ENCODE measurements at places on chromosomes 11 and 22.

DNA sequence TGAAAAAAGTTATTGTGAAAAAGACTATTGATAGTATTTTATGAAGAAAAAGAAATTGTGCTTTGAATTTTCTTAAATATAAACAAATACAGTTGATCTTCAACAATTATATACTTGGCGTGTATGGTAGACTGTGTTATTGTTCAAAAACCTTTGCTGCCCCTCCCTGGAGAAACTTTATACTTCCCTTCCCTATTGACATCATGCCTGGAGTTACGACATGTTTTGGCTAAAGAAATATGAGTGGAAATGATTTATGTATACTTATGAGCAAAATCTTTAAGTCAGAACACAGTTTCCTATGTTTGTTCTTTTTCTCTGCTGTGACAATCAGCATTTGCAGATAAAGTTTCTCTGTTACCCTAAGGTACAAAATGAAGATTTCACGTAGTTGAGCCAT is 243.8 kb downstream of the TMEM135 start:
- no peaks in the 10 kb centered on the region for H3K27me3 ChIP-seq
- no peak overlapping the region for H3K4me3 ChIP-seq
- no peaks in the 10 kb centered on the region for H3K4me1 ChIP-seq
- no peak overlapping the region for H3K27ac ChIP-seq
- DNase-seq = no peak
- H3K36me3 ChIP-seq = no peaks in the 10 kb centered on the region

- DNase-seq = no peak
- H3K4me1 ChIP-seq = peaks cover 30% of the 10 kb centered on the region
- H3K27me3 ChIP-seq = no peaks in the 10 kb centered on the region
- H3K27ac ChIP-seq = no peak overlapping the region
- peaks cover 3% of the 10 kb centered on the region for H3K36me3 ChIP-seq
These were observed 1.0 kb downstream of the SSTR3 start for GRCh38 chr22:37211075-37211865.

DNA sequence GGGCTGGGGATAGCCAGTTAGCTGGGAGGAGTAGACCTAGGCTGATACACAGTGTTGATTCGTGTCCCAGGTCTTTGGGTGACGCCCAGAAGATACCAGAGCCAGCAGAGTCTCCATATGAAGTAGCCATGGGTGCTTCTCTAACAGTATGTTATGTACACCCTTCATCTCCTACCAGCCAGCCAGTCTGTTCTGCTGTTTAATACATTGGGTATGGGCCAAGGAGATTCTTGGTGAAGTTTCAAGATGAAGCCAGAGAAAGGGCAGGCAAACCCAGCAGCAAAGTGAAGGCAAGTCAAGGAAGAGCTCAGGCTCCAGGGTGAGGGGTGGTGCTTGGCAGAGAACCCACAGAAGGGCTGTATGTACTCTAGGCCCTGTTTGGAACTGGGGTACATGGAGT is 56.4 kb downstream of the PPFIBP2 start:
- H3K27ac ChIP-seq = no peak overlapping the region
- H3K36me3 ChIP-seq = no peaks in the 10 kb centered on the region
- H3K4me1 ChIP-seq = no peaks in the 10 kb centered on the region

DNA sequence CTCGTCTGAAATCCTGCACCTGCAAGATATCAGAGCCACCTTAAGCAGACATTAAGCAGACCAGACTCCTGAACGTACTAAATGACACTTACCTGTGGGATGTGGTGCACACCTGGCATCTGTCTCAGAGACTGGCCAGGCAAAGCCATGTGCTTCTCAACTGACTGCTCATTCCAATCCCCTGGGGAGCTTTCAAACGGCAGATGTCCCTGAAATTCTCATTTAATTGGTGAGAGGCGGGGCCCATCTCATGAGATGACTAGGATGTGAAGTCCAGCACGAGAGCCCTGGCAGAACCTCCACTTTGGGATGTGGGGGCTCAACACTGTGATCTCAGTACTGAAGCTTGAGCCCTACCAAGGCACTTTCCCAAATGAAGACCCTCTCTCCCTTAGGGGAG is 84.9 kb upstream of the HMGXB4 start:
- H3K4me1 ChIP-seq = no peaks in the 10 kb centered on the region
- H3K4me3 ChIP-seq = no peak overlapping the region
- no peaks in the 10 kb centered on the region for H3K27me3 ChIP-seq
- no peak overlapping the region for H3K27ac ChIP-seq
- no peaks in the 10 kb centered on the region for H3K36me3 ChIP-seq

- DNase-seq = no peak
- peak overlapping the region; percentile 28 for H3K4me3 ChIP-seq
- H3K36me3 ChIP-seq = no peaks in the 10 kb centered on the region
These were observed 33.8 kb upstream of the NUP50 start for GRCh38 chr22:45129703-45130524.

DNA sequence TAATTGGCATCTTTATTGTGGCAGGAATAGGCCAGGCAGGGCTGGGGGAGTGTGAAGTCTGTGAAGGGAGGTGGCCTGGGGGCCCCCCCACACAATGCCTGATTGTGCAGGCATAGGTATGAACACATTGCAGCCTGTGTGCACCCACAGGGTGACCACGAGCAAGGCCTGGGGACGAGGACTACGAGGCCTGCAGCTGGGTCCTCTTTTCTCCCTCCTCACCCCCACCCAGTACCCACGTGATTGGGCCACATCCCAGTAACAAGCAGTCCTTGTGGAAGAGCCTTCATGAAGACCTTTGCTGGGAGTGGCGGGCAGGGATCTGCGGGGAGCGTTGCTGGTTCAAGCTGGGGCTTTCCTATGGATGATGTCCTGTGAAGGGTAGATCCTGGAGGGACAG is 29.3 kb downstream of the ZBTB16 start:
- H3K36me3 ChIP-seq = no peaks in the 10 kb centered on the region
- DNase-seq = no peak
- no peak overlapping the region for H3K4me3 ChIP-seq
- no peak overlapping the region for H3K27ac ChIP-seq
- H3K4me1 ChIP-seq = peaks cover 10% of the 10 kb centered on the region

GRCh38 chr11:76208438-76209374 is 2.4 kb upstream of the WNT11 start:
- H3K36me3 ChIP-seq = no peaks in the 10 kb centered on the region
- H3K27ac ChIP-seq = no peak overlapping the region
- peak overlapping the region; percentile 71 for H3K4me3 ChIP-seq
- peak; percentile 79 for DNase-seq
- peaks cover 10% of the 10 kb centered on the region for H3K4me1 ChIP-seq
- peaks cover 12% of the 10 kb centered on the region for H3K27me3 ChIP-seq

GRCh38 chr22:29130476-29130875 is 57.6 kb downstream of the KREMEN1 start:
- no peak overlapping the region for H3K4me3 ChIP-seq
- no peaks in the 10 kb centered on the region for H3K36me3 ChIP-seq
- no peak for DNase-seq
- no peaks in the 10 kb centered on the region for H3K4me1 ChIP-seq

GRCh38 chr11:23869671-23870070 is 627.2 kb upstream of the LUZP2 start:
- H3K4me1 ChIP-seq = no peaks in the 10 kb centered on the region
- no peak overlapping the region for H3K27ac ChIP-seq
- no peaks in the 10 kb centered on the region for H3K36me3 ChIP-seq
- H3K4me3 ChIP-seq = no peak overlapping the region

GRCh38 chr22:27086080-27087044 is 429.0 kb downstream of the MIAT start:
- H3K4me1 ChIP-seq = no peaks in the 10 kb centered on the region
- no peak overlapping the region for H3K27ac ChIP-seq
- no peaks in the 10 kb centered on the region for H3K27me3 ChIP-seq

GRCh38 chr22:49692499-49693225 is 135.0 kb downstream of the BRD1 start:
- no peaks in the 10 kb centered on the region for H3K27me3 ChIP-seq
- peak overlapping the region; percentile 0 for H3K27ac ChIP-seq
- no peaks in the 10 kb centered on the region for H3K36me3 ChIP-seq
- no peak overlapping the region for H3K4me3 ChIP-seq

- DNase-seq = no peak
- H3K36me3 ChIP-seq = no peaks in the 10 kb centered on the region
- H3K4me3 ChIP-seq = no peak overlapping the region
- H3K27ac ChIP-seq = no peak overlapping the region
- no peaks in the 10 kb centered on the region for H3K4me1 ChIP-seq
These were observed 11.1 kb downstream of the SPTBN2 start for GRCh38 chr11:66717925-66718319.

GRCh38 chr11:35937700-35938099 is 6.2 kb upstream of the LDLRAD3 start:
- no peaks in the 10 kb centered on the region for H3K27me3 ChIP-seq
- H3K27ac ChIP-seq = no peak overlapping the region
- H3K36me3 ChIP-seq = no peaks in the 10 kb centered on the region
- H3K4me3 ChIP-seq = no peak overlapping the region

DNA sequence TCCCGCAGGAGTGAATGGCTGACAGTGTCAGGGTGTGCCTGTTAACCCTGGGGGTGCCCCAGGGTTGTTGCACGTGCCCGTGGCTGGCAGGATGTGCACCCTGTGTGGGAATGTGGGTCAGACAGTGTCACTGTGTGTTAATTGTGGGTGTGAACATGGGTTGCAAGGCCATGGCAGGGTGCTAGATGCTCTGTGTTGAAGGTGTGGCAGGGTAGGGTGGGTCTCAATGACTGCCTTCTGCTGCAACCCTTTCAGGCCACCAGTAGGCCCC is 8.3 kb downstream of the RIN1 start:
- peaks cover 8% of the 10 kb centered on the region for H3K36me3 ChIP-seq
- peaks cover 26% of the 10 kb centered on the region for H3K4me1 ChIP-seq
- DNase-seq = no peak

GRCh38 chr22:28952857-28953256 is 69.5 kb downstream of the ZNRF3 start:
- no peak overlapping the region for H3K4me3 ChIP-seq
- H3K27me3 ChIP-seq = peaks cover 42% of the 10 kb centered on the region
- no peak overlapping the region for H3K27ac ChIP-seq
- DNase-seq = no peak
- H3K36me3 ChIP-seq = no peaks in the 10 kb centered on the region

DNA sequence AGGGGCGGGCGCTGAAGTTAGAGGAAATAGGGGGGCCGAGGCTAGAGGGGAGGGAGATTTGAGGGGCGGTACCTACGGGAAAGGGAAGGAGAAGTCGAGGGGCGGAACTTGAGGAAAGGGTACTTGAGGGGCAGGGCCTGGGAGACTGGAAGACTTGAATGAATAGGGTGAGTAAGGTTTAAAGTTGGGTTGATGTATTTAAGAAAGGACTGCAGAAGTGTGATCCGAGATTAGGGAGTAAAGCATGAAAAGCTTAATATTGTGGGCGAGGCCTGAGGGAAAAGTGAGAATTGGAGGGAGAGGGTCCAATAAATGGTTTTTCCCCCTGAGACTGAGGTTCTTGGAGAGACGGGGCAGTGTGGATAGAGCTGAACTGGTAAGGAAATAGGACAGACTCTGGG is 723 bp downstream of the HSCB start:
- peak overlapping the region; percentile 90 for H3K27ac ChIP-seq
- peaks cover 9% of the 10 kb centered on the region for H3K4me1 ChIP-seq
- DNase-seq = no peak
- H3K27me3 ChIP-seq = no peaks in the 10 kb centered on the region
- peak overlapping the region; percentile 99 for H3K4me3 ChIP-seq

- no peak overlapping the region for H3K27ac ChIP-seq
- no peak overlapping the region for H3K4me3 ChIP-seq
- no peaks in the 10 kb centered on the region for H3K27me3 ChIP-seq
- no peaks in the 10 kb centered on the region for H3K36me3 ChIP-seq
- no peaks in the 10 kb centered on the region for H3K4me1 ChIP-seq
These were observed 74.0 kb downstream of the ADAMTS15 start for GRCh38 chr11:130522284-130522961.

GRCh38 chr22:32255217-32255616 is at the start of gene SLC5A4:
Gene SLC5A4 (minus strand): TSS chr22:32255347. CDS start chr22:32255329, 18 bp downstream.
- no peaks in the 10 kb centered on the region for H3K27me3 ChIP-seq
- H3K4me1 ChIP-seq = no peaks in the 10 kb centered on the region
- H3K36me3 ChIP-seq = no peaks in the 10 kb centered on the region
- no peak for DNase-seq

- no peak for DNase-seq
- no peaks in the 10 kb centered on the region for H3K36me3 ChIP-seq
- H3K4me3 ChIP-seq = no peak overlapping the region
- no peaks in the 10 kb centered on the region for H3K4me1 ChIP-seq
- H3K27ac ChIP-seq = no peak overlapping the region
These were observed 135.9 kb upstream of the KIRREL3 start for GRCh38 chr11:127136438-127136837.

- H3K27ac ChIP-seq = no peak overlapping the region
- no peaks in the 10 kb centered on the region for H3K4me1 ChIP-seq
- no peaks in the 10 kb centered on the region for H3K27me3 ChIP-seq
- DNase-seq = no peak
- H3K36me3 ChIP-seq = no peaks in the 10 kb centered on the region
These were observed 33.3 kb downstream of the ME3 start for GRCh38 chr11:86639137-86639536.
